ENCODE measurements at places on chromosomes 2 and 18.

DNA sequence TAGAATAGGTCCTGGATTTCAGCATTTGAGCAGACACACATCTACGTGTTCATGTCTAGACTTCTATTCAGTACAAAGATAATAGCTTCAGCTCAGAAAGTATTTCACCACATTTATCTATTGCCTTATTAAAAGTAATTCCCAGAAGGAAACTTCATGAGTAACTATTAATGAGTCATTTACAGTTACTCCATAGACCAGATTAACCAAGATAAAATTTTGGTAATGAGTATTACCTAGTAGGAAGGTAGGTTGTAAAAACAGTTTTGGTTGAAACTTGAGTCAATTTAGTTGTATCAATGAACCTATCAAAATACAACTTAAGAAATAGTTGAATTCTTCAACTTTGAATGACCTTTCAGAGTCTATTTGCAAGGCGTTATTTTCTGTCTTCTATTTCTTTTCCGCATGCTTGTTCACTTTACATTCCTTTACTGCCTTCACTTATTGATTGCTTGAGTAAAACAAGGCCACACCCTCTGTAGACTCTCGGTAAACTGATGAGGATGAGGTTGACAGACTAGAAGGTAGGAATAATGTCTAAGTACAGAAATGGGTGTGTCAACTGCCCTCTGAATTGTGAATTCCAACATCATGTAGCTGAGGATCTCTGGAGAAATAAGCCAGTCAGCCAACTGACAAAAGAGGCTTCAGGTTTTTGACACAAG is 1165.6 kb upstream of the ZEB2 start:
- DNase-seq = no peak

- no peak for DNase-seq
Measured at GRCh38 chr2:64114912-64115277, 29.3 kb downstream of the PELI1 start.

GRCh38 chr2:199850718-199851500 is at the start of gene FTCDNL1:
Gene FTCDNL1 (minus strand): TSS chr2:199851192. CDS start chr2:199848962, 2,230 bp downstream.
- DNase-seq = peak; percentile 41

DNA sequence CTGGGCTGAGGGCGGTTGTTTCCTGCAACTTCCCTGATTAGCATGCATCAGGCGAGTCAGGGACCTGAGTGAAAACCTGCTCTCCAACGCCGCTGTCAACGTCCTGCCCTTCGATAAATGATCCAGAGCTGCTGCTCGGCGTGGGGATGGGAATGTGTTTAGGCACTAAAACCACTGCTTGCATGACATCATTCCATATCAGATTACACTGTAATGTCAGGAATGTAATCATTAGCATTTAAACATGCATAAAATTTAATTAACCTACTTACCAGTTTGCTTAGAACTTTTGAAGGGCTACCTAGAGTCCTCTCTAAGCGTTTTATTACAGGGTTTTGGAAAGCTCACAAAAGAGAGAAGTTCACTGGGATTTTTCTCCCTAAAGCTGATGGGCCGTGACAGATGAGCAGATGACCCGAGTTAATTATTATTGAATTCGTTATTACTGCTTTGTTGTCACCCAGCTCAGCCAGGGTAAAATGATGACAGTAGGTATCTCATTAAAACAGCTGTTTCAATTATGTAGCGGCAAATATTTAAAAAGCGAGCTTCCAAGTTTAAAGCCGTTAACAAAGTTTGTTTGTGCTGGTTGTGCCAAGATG is 685.6 kb upstream of the SALL3 start:
- DNase-seq = peak; percentile 31

GRCh38 chr2:172100080-172100934 is 2.4 kb downstream of the DLX2 start:
- no peak for DNase-seq

DNA sequence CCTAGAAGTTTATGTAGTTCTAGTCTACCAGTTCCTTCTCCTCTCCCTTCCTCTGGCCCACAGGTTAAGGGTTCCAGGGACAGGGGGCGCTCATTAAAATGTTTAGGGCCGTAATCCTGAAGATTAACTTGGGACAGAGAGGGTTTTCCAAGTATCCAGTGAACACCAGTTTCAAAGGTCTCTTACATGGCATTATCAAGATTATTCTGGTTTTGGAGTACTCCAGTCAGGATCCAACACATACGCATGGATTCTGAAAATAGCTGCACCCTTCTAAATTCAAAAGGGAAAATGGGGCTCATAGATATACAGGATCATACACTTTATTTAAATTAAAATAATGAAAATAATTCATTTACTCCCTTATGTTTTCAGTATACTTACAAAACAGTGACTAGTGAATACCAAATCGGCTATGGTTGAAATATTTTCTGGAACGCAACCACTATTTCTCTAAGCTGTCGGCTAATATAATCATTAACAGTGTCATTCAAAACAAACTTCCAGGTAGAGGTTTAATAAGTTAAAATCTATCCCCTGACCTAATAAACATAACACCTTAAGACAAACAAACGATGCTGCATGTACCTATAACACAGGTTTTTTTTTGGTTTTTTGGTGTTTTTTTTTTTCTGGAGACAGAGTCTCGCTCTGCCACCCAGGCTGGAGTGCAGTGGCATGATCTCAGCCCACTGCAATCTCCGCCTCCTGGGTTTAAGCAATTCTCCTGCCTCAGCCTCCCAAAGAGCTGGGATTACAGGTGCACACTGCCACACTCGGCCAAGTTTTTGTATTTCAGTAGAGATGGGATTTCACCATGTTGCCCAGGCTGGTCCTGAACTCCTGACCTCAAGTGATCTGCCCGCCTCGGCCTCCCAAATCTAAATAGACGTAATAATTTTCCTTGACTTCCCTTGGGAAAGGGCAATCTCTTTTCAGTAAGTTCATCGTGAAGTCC is 44.7 kb downstream of the MGAT4A start:
- DNase-seq = no peak

DNA sequence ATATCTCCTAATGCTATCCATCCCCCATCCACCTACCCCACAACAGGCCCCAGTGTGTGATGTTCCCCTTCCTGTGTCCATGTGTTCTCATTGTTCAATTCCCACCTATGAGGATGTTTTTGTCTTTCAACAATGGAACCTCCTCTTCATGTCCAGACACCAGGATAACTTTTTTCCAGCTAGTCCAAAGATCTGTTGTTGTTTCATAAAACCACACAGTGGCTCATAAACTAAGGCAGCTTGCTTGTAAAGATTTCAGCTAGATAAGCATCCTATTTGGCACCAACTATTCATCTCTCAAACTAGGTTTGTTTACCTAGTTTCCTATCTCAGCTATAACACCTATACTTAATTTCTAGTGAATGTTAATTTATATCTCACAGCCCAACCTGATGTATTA is 937.7 kb downstream of the TRIB2 start:
- DNase-seq = no peak

DNA sequence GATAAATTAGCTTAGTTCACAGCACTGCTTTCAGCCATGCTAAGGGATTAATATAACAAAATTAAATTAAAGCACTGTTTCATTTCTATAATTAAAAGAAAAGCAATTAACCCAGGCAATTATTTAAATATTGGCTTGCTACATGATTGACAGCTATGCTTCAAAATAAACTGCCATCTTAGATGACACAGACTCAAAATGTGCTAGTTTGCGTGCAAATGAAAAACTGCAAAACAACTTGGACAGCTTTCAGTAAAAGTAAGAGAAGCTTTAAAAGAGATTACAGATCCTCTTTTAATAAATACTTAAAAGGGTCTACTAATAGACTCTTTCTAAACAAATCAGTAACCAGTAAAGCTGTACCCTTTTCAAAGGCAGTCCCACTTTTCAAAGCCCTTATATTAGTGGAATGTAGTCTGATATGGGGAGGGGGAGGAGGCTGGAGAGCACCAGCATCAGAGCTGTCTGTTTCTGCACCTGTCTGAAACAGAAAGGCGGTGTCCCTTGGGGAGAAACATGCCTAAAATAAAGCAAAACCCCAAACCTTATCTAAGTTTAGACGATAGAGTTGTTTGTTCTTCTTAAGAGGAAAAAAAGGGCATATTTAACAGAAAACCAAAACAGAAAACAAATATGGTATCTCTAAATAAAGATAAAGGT is 20.8 kb downstream of the EIF2AK3 start:
- no peak for DNase-seq

DNA sequence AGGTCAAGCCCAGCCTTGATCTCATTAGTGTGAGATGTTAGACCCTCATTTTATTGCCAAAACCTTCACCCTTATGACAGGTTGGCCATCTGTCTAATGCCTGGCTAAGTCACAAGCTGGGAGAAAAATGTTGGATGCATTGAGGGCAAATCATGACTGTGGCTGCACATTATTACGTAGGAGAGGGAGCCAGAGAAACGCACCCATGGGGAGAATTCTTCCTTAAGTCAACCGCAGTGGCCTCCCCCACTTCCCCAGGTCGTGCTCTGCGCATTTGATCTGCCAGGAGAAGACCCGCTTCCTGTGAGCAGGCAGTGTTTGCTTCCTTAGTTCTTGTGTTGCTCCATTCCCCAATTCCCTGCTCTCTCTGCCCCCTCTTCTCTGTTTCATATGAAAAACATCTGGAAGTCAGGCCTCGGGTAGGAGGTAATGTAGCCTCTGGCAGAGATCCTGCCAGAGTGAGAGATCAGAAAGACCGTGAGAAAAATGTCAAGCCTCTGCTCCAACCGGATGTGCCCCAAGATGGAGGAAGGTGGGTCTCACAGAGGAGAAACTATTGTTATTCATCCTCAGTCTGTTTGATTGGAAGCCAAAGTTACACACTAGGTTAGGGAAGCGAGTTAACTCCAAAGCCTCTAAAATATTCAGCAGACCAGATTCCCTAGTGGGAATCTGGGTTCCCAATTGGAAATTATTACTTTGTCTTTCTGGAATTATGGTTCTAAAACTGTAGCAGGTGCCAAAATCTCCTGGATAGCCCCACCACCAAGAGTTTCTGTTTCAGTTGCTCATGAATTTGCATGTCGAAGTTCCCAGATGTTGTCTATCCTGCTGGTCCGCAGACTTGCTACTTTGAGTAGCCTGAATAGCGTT is 144.3 kb upstream of the PELI1 start:
- DNase-seq = no peak

DNA sequence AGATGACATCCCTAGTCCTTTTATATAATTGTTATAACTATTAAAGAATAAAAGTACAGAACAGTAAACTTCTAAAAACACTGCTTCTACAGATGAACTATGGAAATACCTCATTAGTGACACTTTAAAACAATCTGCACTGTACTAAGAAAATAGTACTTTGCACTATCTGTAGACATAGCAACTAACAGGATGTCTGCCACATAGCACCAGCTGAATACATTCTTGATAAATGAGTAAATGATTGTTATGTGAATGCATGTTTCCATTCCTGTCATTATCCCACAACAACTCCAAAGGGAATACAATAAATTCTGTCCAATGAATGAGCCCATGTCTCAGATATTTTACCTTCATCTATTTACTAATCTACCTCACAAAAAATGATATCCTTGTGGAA is 115.3 kb upstream of the SLC35G4 start:
- DNase-seq = no peak

GRCh38 chr2:240513549-240514287 is 44.1 kb downstream of the ANKMY1 start:
- no peak for DNase-seq

- DNase-seq = no peak
Measured at GRCh38 chr2:162243294-162243693, at the start of gene FAP. Gene FAP (minus strand): TSS chr2:162243445. CDS start chr2:162243327, 118 bp downstream.

- DNase-seq = no peak
Measured at GRCh38 chr2:45652090-45653031, 886 bp downstream of the PRKCE start.

GRCh38 chr2:155904720-155905119 is 427.8 kb downstream of the NR4A2 start:
- no peak for DNase-seq

- DNase-seq = no peak
Measured at GRCh38 chr2:165827016-165827920, 33.2 kb upstream of the GALNT3 start.

DNA sequence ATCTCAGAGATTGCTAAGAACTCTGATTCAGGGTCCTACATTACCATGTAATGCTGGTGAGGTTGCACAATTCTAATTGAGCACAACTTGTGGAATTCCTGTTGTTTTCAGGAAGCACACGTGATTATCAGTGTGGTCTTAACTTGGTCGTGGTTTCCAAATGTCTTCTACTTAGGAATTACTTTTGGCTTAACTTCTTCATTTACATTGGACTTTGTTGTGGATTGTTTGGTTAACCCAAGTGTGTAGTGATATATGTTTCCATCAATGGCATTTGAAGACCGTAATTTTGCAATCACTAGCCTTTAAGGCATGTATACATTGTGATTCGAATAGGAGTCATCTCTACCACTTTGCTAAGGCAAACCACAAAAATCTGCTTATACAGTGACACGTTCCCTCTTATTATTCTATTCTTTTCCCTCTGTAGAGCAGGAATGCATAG is 373.3 kb downstream of the IRS1 start:
- no peak for DNase-seq

- DNase-seq = no peak
Measured at GRCh38 chr2:44956843-44957242, 15.3 kb downstream of the SIX3 start.

DNA sequence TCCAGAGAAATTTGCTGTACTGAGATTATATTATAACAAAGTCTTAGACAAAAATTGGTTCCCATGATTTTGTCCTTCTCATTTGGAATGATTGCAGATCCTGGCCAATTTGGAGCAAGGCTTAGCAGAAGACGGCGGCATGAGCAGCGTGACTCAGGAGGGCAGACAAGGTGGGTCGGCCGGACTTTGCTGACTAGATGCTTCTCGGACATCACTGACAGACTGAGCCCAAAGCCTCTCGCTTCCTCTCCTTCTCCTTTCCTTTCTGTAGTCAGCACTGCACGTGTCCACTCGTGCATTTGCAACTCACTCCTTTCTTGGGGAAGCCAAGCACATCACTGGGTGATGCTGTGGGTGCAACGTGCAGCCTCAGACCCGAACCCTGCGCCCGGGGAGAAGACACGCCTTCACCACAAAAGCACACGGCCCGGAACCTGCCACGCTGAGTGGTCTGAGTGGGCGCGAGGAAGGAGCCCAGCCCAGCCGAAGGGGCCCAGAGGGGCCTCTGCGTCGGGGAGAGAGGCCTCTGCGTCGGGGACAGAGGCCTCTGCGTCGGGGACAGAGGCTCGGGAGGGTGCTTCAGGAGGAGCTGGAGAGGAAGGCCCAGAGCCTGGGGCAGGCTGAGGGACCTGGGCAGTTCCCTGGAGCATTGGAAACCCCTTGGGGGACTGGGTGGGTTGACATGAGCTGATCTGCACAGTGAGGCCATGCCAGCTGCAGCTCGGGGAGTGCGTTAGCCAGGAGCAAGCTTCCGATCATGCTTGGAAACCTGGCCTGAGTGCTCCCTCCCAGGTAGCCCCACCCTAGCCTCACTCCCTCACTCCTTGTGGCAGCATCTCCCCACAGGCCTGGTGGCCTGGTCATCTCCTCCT is 61.6 kb downstream of the ADI1 start:
- no peak for DNase-seq

- no peak for DNase-seq
Measured at GRCh38 chr2:232287316-232287715, 91.2 kb upstream of the ALPP start.
